Fibroblast of the aortic adventitia (primary cell): ENCODE measurements at places on chromosomes 6 and 20. TPM values are rescaled to one million over a fixed set of nuclear protein-coding genes. Genes with fewer than 3 reads are reported as not detected.

GRCh38 chr6:15267221-15267620, 21.4 kb downstream of the JARID2 start:
- DNase-seq: no peak

Gene VSTM2L
- total RNA-seq: 0.57 and 1.4 TPM in 2 replicates

DNA sequence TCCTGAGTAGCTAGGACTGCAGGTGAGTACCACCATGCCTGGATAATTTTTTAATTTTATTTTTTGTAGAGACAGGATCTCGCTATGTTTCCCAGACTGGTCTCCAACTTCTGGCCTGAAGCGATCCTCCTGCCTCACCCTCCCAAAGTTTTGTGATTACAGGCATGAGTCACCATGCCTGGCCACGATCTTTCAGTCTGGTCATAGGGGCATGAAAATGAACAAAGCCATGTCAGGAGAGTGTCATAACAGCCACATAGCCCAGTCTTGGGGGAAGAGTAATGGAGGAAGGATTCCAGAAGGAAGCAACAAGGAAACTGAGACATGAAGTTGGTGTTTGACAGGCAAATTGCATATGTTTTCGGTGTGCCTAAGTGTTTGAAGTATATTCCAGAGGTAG, 17.0 kb upstream of the SNX3 start:
- no peak for DNase-seq

Gene UBE2J1
- total RNA-seq: 23.1 and 50.9 TPM in 2 replicates
